Upper lobe of right lung (tissue), 1 donor: ENCODE measurements at places on chromosomes 1 and 21. TPM values are rescaled to one million over a fixed set of nuclear protein-coding genes. Genes with fewer than 3 reads are reported as not detected.

DNA sequence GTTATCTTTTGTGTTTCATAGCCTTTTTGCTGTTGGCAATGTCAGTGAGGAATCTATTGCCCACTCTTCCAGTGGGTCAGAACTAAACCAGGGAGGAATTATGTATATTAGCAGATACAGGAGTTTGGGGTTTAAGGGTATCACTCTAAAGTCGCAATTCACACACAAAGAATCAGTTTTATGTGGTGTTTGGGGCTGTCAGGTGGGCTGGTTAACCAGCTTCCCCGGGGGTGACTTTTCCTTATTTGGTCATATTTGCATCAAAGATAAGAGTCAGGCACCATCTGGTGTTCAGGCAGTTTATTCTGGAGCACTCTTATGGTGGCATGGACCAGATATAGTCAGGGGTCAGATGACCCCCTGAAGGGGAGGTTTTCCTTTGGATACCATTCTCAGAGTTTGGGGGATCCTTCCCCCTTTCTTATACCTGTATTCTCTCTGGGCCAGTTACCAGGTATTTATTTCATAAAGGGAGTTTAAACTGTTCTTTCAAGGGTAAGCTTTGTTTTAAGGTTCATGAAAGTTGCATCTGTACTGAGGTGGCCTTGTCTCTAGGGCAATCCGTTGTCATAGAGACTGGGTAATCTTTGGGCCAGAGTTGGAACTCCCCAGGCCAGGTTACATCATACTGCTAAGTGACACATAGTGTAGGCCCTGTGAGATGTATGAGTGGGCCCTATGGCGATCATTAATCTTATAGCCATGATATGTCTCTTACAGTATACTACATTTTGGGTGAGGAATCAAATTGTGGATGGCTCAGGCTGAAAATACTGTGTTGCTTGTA is 148.2 kb downstream of the RWDD3 start:
- no peaks in the 10 kb centered on the region for H3K27me3 ChIP-seq
- H3K27ac ChIP-seq, result no peak overlapping the region
- H3K36me3 ChIP-seq, result no peaks in the 10 kb centered on the region
- no peak overlapping the region for H3K4me3 ChIP-seq

DNA sequence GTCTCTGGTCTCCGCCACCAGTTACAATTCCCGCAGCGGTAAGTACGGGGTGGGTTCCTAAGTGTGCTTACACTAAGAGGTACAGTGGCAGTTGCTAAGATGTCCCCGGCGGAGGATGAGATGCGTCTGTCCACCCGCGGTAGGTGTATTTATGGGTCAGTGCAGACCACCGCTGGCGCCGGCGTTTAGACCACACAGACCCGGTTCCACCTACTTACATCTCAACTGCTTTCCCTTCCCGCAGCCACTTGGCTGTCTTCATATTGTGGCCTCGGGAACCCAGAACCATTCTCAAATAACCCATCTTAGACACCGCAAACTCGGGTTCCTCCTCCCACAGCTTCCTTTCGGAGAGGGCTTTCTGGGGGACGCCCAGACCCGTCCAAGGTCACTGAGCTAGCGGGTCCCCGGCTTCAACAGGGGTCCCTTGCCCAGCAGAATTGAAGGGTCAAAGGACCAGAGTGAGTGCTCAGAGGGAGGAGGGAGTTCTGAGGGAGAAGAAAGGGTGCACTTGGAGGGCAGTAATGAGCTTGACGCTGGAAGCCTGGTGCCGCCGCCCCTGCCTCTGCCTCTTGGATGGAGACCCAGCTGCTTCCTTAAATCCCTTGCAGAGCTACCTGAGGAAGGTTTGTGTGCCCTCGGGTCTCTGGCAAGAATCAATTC is 8.6 kb downstream of the NR5A2 start:
- peaks cover 11% of the 10 kb centered on the region for H3K4me1 ChIP-seq
- H3K36me3 ChIP-seq, result no peaks in the 10 kb centered on the region
- peaks cover 95% of the 10 kb centered on the region for H3K27me3 ChIP-seq
- no peak overlapping the region for H3K4me3 ChIP-seq
- H3K27ac ChIP-seq, result no peak overlapping the region

GRCh38 chr1:93763704-93764365 is 82.2 kb upstream of the BCAR3 start:
- H3K36me3 ChIP-seq, result no peaks in the 10 kb centered on the region
- no peak overlapping the region for H3K4me3 ChIP-seq
- no peak for DNase-seq
- no peak overlapping the region for H3K27ac ChIP-seq
- H3K4me1 ChIP-seq, result peaks cover 15% of the 10 kb centered on the region

THAP3 gene
- 15.3 TPM for total RNA-seq

PDPN gene
- 47.0 TPM for total RNA-seq

- H3K4me3 ChIP-seq, result no peak overlapping the region
- H3K4me1 ChIP-seq, result no peaks in the 10 kb centered on the region
- DNase-seq, result no peak
- H3K27ac ChIP-seq, result no peak overlapping the region
Observed at GRCh38 chr1:211099393-211099792, 34.6 kb downstream of the KCNH1 start.

OR6K3 gene
- 2.3 TPM for total RNA-seq

DNA sequence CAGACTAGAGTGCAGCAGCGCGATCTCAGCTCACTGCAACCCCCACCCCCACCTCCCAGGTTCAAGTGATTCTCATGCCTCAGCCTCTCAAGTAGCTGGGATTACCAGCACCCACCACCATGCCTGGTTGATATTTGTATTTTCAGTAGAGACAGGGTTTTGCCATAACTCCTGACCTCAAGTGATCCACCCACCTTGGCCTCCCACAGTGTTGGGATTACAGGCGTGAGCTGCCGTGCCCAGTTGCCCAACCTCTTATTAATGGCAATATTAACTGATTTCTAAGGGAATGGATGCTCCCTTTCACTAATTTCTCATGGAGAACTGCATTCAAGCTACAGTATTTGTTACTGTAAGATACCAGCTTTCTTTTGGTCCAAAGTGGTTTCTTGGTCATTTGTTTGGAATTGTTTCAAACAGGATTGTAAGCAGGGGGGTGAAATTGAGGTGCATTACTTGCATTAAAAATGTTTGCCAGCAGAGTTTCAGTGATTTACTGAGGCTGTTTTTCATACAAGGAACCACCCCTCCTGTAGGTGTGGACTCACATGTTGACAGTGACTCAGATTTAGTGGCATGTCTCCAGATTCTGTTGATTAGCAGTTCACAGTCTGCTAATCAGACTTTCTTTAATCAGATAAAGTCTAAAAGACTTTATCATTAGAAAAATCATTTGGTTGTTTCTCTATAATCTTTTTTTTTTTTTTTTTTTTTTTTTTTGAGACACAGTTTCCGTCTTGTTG is 3.9 kb upstream of the TGFBR3 start:
- H3K27me3 ChIP-seq, result no peaks in the 10 kb centered on the region
- H3K4me3 ChIP-seq, result no peak overlapping the region
- no peak for DNase-seq
